Stimulated activated CD4-positive, alpha-beta T cell treated with anti-CD3 and anti-CD28 coated beads, Interleukin-1b, Interleukin-23, amount 100 ng/mL, for 24 hours (primary cell): ENCODE measurements at places on chromosomes 16 and 17.

- DNase-seq, result no peak
Measured at GRCh38 chr16:57252148-57252721, 7.2 kb downstream of the ARL2BP start.

DNA sequence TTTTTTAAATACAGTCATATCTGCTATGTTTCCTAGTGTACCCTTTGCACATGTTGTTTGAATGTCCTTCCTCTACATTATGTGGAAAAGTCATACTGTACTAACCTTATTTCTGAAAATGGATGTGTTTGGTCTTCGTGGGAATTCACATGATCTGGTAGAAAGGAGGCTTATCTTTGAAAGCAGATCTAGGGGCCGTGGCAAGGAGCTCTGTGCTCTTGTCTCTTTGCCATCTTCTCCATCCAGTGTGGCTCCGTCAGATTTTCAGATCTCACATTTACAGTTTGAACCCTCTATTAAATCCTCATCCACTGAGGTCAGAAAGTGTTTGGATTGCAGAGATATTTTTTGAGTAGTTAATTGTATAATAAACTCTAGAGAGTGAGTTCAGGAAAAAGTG lies 32.9 kb downstream of the MAP2K4 start:
- no peak for DNase-seq

DNA sequence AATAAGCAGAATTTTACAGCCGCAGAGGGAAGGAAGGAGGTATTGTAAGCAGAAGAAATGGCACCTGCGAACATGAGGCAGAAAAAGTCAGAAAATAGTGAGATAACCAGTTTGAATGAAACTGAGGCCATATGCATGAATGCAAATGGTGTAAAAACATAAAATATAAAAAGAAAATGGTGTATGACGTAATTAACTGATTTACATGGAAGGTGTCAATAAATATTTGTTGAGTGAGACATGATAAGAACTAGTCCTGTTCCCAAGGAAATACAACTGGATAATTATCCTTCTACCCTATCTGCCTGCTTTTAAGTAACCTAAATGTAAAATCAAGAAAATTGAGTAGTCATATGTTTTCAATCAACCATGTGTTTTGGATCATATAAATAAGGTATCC lies 178.1 kb upstream of the TOX3 start:
- DNase-seq, result no peak

DNA sequence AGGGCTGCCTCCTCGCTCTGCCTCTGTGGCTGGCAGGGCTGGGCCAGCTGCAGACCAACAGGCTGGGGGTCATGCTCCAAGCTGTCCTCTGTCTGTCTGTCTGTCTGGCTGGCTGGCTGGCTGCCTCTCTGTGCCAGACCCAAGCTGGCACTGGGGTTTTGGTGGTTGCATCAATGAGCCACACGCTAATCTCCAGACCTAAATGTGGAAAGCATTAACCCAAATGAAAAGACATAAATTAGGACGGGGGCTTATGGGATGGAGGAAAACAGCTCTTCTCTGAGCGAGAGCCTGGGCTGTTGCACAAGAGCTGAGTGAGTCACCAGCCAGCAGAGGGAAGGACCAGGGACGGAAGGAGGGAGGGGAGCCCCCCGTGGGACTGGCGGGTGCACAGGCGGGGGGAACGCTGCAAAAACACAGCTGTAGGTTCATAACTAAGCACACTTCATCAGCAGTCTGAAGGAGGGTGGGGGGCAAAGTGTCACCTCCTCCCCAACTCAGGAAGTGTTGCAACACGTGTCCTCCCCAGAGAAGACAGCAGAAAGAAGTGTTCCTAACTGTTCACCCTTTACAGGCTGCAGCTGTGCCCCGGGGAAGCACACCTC lies 83.4 kb downstream of the GAS7 start:
- DNase-seq, result peak; percentile 22

DNA sequence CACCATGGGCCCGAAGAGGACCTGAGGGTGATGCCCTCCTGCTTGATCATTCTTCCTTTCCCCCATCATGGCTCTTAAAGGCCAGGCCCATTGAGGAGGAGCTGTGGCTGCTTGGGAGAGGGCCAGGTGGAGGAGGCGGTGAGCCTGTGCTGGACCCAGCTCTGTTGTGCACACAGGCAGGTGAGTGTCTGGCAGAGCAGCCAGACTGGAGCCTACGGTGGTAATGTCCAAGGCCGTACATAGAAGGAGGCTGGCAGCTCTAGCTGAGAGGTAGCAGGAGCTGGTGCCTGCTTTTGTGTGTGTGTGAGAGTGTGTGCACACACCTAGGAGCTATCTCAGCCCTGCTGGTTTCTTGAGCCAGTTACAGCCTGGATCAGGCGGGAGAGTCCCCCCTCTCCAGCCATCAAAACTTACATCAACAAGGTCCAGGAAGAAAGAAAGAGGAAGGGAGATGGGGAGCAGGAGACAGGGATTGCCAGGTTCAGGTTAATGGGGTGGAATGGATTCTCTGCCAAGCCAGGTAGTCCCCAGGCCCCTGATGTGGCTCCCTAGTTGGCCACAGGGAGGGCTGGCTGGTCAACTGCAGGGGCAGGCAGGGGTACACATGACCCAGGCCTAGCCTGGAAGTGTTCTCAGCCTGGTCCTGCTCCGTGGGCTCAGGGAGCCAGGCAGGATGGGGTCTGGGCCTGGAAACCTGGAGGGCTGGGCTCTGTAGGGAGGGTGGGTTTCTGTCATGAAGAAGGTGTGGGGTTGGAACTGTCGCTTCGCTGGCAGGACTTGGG lies 107.1 kb downstream of the RAP1GAP2 start:
- DNase-seq, result no peak

DNA sequence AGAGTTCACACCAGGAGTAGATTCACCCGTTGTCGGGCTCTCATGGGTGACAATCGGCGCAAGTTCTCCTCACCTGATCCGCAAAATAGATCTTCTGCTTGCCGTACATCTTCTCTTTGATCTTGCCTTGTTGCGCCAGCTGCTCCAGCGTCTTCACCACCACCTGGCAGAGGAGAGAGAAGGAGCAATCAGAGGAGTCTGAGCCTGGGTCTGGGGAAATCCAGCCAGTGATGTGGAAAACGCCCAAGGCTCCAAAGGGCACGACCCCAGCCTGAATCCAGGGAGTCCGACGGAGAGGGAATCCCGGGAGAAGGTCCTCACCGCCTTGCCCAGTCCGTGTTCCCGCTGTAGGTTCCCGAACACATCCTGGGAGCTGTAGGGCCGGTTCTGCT lies 393 bp downstream of the PSMC3IP start:
- no peak for DNase-seq

- no peak for DNase-seq
Measured at GRCh38 chr16:65413861-65414260, 292.0 kb upstream of the CDH11 start.

DNA sequence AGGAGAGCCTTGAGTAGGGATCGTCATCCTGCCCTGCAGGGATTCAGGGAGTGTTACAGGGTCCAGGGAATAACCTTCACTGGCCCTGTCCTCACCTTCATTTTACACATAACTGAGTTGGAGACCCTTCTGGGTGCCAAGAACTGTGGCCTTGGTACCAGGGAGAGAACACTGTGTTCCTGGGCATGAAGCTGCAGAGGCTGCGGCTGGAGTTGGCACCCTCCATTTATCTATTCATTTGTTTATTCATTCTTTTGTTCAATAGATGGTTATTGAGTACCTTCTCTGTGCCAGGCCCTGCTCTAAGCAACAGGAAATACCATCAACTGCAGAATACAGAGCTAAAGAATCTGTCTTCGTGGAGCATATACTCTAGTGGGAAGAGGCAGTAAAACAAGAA lies 6.7 kb downstream of the ABCC3 start:
- no peak for DNase-seq

DNA sequence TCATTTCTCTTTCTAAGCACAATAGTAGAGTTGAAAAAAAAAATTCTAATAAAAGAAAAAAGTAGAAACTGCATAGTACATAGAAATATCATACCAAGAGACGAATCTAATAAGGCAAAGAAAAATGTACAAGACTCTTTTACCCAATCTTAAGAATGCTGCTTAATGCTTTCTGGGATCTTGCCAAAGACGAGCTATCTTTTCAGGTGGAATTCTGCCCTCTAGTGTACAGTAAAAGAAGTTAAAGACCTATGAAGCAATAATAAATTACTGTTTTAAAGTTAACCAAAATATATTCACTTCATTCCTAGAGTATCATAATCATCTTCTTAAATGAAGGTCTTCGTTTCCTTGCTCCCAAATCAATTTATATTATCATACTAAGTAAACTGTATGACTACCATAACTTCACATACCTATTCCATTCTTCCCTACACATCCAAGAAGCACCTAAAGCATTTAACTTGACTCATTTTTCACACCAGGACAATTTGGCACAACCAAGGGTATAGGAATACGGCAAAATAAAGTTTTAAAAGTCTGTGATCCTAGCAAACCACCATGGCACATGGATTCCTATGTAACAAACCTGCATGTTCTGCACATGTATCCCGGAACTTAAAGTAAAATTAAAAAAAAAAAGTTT lies 47.7 kb downstream of the CFDP1 start:
- no peak for DNase-seq

DNA sequence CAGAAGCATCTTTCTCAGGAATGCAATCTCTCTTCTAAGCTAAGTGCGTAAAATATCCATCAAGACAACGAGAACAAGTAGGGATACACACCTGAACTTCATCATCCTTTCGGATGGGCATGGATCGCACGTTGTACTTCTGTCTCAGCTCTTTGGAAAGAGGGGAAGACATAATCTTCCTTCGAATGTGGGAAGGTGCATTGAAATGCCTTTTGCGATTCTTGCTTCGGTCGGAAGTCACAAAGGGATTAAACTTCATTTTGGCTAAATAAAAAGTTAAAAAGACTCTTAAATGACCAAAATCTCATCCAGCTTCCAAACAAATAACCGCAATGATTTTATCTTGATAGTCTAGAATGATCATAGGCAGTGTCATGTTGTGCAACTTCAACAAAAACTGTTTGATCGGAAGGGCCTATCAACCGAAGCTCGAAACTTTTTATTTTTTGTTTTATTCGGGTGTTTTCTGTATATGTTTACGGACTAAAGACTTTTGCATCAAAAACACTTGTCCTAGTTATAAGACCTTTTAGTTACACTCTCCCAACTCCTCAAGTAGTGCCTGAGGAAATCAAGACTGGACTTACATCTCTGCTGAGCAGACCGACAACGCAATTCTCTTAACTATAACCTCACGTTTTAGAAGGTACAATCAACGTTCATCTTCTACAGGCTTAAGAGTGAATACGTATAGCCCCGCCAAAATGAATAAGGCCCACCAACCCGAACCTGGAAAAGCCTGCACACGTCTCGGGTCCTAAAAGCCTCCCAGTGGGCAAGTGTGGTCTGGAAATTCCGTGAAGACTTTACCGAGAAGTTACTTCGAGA lies 727 bp downstream of the RPL26 start:
- no peak for DNase-seq

DNA sequence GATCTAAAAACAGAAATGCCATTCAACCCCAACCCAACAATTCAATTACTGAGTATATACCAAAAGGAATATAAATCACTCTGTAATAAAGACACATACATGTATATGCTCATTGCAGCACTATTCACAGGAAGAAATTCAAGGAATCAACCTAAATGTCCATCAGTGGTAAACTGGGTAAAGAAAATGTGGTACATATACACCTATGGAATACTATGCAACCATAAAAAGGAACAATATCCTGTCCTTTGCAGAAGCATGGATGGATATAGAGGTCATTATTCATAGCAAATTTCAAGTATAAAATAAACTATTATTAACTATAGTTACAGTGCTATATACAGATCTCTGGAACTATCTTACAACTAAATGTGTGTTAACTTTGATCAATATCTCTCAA lies 599.3 kb downstream of the CDH11 start:
- no peak for DNase-seq

- no peak for DNase-seq
Measured at GRCh38 chr17:83176623-83177583, 97.5 kb downstream of the METRNL start.

- DNase-seq, result peak; percentile 25
Measured at GRCh38 chr16:27177031-27177774, 26.1 kb upstream of the KDM8 start.

DNA sequence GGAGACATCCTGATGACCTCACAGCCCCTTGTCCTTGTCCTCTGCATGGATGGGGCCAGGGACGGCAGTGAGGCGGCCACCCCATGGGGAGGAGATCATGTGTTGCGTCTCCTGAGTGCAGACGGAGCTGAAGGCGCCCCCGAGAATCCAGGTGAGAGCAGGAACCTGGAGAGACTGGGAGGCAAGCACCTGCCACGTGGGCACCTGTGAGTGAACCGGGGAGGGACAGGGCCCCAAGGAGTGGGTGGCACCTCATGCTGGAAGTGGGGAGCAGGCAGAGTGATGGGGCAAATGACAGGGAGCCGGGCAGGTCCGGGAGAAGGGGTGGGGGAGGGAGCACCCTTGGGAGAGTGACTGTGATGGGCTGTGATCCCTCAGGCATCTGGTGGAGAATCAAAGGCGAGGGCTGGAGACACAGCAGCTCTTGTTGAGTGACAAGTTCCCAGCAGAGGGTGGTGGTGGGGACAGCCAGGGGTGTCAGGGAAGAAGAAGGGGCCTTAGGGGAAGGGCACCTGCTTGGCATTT lies 174.3 kb upstream of the CHMP6 start:
- no peak for DNase-seq

- peak; percentile 18 for DNase-seq
Measured at GRCh38 chr16:20385844-20386832, 18.4 kb downstream of the PDILT start.

GRCh38 chr17:77231076-77231871 lies 90.5 kb downstream of the SEC14L1 start:
- DNase-seq, result no peak

DNA sequence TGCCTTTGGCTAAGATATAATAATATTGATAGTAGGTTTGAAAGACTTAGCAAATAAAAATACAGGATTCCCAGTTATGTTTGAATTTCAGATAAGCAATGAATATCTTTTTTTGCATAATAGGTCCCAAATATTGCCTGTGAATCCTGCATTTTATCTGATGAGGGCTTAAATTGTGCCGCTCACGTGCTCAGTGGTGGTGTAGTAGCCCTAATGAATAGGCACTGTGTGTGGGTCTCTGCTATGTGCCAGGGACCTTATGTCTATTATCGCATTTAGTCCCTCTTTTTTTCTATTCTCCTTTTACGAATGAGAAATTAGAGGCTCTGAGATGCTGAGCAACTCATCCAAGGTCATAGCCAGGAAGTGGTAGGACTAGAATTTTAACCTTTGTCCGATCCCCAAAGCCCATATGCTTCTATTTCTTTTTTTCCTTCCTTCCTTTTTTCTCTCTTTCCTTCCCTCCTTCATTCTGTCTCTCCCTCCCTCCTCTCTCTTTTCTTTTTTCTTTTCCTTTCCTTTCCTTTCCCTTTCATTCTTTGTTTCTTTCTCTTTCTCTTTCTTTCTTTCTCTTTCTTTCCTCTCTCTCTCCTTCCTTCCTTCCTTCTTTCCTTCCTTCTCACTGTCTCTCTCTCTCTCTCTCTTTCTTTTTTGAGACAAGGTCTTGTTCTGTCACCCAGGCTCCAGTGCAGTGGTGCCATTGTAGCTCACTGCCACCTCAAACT lies 47.2 kb downstream of the RGS9 start:
- DNase-seq, result no peak

- no peak for DNase-seq
Measured at GRCh38 chr17:19387921-19388521, 1.0 kb upstream of the MFAP4 start.

- peak; percentile 16 for DNase-seq
Measured at GRCh38 chr17:75845058-75845711, 981 bp upstream of the UNC13D start.
